ENCODE measurements at places on chromosomes 12 and 14.
A peak's percentile ranks its signal among the peaks of the same experiment; 100 is the strongest.

GRCh38 chr12:3133405-3133783, 56.2 kb downstream of the TSPAN9 start:
- peak; percentile 50 for DNase-seq

DNA sequence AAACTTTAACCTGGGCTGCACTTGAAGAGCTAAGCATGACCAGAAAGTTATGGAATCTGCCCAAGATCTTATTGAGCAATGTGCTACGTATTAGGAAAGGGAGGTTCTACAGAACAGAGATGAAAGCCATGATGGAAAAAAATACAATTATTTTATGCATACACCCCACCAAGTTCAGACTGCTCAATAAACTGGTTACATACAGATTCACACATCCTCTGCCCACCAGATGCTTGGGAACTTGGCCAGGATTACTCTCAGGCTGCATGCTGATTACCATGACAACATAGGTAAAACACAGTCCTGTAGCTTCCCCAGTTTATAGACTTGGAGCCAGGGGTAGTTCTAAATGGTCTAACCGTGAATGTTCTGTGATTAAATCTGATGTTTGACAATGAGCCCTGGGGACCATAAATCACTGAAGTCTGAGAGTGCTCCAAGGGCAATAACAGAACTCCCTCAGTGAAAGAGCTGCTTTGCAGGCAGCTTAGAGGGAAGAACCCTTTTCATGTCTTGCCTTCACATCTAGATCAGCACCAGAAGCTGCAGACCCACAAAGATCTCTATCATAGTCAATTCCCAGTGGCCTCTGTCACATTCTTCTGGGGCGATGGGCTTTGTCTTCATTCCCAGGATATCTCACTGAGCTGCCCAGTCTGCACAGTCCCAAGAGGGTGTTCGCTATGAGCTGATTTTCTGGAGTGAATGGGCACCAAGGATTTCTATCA, 232.2 kb downstream of the EMP1 start:
- DNase-seq, result peak; percentile 70

DNA sequence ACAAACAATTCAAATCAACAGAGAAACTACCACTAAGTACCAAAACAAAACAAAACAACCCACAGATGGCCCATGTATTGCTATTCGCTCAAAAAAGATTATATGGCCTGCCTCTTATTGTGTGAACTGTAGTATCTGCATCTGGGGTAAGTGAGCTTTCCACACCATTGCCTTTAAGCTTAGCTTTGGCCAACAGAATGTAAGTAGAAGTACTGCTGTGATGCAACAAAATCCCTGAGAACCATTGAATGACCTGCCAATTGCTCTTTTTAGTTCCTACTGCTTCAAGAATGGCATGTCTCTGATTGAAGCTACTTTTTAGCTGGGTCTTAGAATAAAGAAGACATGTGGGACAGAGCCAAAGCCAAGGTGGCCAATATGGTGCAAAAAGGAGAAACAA, 32.5 kb downstream of the PPFIA2 start:
- DNase-seq, result no peak

GRCh38 chr12:6090803-6091202, 33.7 kb downstream of the VWF start:
- peak; percentile 47 for DNase-seq

DNA sequence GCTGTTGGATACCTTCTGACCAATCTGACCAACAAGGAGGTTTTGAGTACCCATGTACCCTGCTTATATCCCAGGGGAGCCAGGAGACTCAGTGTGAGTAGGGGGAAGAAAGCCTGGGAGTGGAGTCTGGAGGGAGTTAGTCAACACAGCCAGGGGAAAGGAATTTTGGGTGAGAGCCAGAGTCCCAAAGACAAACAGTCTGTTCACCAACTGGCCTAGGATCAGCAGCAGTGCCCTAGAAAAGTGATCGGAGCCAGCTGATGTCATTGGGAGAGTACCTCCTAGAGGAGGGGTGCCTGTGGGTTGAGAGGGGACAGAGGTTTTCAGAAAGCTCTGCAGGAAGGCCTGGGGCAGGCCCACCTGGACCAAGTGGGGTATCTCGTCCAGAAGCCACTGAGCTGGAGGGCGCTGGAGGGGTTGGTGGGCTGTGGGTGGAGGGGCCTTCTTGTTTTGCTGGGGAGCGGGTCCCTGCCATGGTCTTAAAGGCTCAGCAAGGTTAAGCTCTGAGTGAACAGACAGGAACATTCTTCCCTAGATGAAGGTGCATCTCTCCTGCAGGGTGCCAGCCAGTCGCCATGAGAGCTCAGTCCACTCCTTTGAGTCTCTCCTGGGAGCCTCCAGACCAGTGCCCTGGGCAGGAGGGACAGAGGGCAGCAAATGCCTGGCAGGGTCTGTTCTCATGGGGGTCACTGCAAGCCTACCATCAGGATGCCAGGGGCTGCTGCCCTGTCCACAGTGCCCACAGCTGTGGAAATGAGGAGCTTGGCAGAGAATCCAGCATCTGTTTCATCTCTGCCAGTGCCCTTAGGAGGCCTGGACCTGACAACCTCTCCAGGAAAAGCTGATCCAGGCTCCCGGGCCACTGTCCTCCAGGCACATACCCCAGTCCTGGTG, 63.6 kb downstream of the CHGA start:
- peak; percentile 67 for DNase-seq

- DNase-seq, result no peak
Measured at GRCh38 chr14:78007160-78007559, 163.0 kb upstream of the NRXN3 start.

GRCh38 chr14:39459795-39460478, 27.7 kb upstream of the FBXO33 start:
- no peak for DNase-seq

GRCh38 chr12:125015680-125016310, 22.4 kb downstream of the BRI3BP start:
- no peak for DNase-seq

DNA sequence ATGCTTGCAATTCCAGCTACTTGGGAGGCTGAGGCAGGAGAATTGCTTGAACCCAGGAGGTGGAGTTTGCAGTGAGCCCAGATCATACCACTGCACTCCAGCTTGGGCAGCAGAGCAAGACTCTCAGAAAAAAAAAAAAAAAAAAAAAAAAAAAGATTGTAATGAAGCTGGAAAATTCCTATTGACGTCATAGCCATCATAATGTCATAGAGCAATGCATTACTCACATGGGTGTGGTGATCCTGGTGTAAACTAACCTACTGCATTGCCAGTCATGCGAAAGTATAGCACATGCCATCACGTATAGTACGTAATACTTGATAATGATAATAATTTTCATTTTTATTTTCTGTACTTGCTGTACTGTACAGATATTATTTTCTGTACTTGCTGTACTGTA, 42.7 kb upstream of the NID2 start:
- peak; percentile 29 for DNase-seq

- no peak for DNase-seq
Measured at GRCh38 chr12:66403746-66404145, 101.5 kb downstream of the HELB start.

GRCh38 chr12:15152456-15152855, 68.8 kb downstream of the RERG start:
- peak; percentile 8 for DNase-seq

DNA sequence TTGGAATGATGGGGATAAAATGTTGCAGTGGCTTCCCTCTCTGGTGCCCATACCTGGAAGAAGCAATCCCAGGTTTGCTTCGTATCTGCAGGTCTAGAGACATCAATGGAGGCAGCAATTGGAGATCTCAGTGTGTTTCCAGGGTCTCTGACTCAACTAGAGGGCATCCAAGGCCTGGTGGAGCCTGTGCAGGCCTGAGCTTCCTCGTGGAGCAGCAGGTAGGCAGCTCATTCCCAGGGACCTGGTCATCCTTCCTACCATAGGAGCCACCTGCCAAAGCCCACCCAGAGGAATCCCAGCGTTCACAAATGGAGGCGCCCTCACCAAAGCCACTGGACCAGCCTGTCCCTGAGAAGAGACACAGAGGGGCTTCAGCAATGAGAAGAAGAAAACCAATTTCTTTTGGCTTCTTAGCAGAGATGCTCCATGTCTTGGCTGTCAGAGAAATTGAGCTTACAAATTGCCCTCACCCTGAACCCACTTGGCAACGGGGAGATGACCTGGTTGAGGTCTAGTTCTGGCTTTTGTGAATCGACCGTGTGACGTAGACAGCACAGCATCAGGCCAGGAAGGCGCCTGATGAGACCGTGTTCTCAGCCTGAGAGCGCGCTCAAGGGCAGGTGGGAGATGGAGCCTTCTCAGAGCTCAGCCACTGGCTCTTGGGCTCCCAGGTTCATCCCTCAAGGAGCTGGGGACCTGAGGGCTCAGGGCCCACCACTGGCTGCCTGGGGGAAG, 283.6 kb downstream of the DPF3 start:
- no peak for DNase-seq

DNA sequence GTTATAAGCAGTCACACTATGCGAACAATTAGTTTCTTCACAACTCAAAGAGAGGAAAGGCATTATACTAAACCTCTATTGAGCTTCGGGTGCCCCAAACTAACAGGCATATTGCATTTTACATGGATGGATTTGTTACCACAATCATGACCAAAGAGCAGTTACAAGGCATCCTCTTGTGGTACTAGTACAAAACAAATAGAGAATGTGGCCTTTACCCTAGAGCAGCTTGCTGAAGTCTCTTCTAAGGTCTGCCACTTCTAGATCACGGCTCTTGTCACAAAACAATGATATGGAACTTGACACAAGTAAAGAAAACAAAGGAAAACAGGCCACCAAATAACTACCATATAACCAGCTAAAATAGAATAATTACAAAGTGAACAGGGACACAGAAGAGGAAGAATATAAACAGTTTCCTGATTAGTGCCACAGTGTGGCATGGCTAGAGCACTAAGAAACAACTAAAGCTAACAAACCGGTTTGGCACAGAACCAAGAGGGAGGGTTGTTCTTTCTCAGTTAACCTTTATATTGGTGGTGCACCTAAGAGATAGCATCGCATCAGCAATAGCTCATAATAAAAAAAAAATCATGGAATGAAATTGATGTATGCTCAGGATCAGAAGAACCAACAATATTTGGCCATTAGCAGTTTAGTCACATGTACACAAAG, 209.7 kb upstream of the ATP2B1 start:
- no peak for DNase-seq

- no peak for DNase-seq
Measured at GRCh38 chr14:75261820-75262219, 16.8 kb upstream of the FOS start.

- DNase-seq, result no peak
Measured at GRCh38 chr14:55710506-55711041, 130.6 kb downstream of the KTN1 start.

- no peak for DNase-seq
Measured at GRCh38 chr14:60002819-60003492, 83.0 kb downstream of the LRRC9 start.

GRCh38 chr14:53963320-53964227, 6.9 kb upstream of the BMP4 start:
- DNase-seq, result no peak

- DNase-seq, result no peak
Measured at GRCh38 chr12:47578836-47579235, 127.0 kb downstream of the RPAP3 start.

- DNase-seq, result no peak
Measured at GRCh38 chr14:104561632-104562495, 17.7 kb upstream of the C14orf180 start.

GRCh38 chr14:37143475-37143874, 28.9 kb downstream of the SLC25A21 start:
- DNase-seq, result no peak

- no peak for DNase-seq
Measured at GRCh38 chr12:73372856-73373255, 1100.7 kb downstream of the TRHDE start.

GRCh38 chr12:50689437-50689836, 74.5 kb upstream of the ATF1 start:
- DNase-seq, result no peak

GRCh38 chr14:76497550-76498462, 121.9 kb downstream of the ESRRB start:
- no peak for DNase-seq

DNA sequence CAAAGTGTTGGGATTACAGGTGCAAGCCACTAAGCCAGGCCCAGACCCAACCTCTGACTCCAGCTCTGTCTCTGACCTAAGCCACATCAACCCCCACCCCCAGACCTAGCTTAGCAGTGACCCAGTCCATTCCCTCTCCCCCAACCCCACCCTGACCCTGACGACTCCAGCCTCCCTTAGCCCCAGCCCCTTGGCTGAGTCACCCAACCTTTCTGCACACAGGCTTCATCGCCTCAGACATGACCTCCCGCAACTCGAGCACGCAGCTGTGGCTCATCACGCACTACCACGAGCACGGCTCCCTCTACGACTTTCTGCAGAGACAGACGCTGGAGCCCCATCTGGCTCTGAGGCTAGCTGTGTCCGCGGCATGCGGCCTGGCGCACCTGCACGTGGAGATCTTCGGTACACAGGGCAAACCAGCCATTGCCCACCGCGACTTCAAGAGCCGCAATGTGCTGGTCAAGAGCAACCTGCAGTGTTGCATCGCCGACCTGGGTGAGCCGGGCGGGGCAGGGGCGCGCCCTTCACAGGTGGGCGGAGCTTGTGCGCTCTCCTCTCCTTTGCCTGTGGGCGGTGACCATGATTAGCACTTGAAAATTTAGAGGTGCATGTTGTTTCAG, 7.8 kb downstream of the ACVRL1 start:
- no peak for DNase-seq

DNA sequence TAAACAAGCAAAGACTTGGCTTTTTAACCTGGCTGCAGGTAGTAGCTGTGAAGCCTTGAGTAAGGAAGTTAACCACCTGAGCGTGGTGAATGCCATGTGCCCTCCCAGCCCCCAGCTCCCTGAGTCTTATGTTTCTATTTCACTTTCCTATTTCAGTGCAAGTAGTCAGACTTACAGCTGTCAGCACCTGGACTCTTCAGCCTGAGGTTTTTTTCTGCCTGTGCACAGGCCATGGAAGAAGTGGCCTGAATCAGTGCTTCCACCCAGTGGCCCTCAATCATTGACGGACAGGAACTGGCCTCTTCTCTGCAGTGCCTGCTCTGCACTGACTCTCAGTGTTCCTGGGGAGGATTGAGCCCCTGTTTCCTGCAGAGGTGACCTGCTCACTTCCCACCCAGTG, 796.4 kb downstream of the MED13L start:
- no peak for DNase-seq

- DNase-seq, result peak; percentile 36
Measured at GRCh38 chr14:79011091-79011919, 841.1 kb downstream of the NRXN3 start.
